Effector CD4-positive, alpha-beta T cell (primary cell): ENCODE measurements at places on chromosomes 6 and 20.

DNA sequence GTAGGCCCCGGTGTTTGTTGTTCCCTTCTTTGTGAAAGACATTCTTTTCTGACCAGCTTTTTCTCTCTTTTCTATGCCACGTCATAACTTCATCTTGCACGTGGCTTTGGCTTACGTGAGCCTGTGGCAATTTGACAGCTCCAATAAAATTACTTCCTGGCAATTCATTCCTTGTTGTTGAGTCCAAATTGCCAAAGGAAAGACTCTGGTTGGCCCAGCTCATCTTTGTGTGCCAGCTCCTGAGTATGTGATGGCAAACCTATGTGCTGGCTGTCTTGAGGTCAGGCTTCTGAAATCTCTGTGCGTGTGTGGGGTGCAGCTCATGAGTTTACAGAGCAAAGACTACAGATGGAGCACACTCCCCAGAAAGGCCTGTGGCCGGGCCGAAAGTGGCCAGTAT lies 272.5 kb upstream of the SGK1 start:
- no peak for DNase-seq

GRCh38 chr20:5118220-5119142 lies 1.3 kb downstream of the PCNA start:
- no peak for DNase-seq

- DNase-seq, result no peak
Measured at GRCh38 chr6:113496166-113496565, 361.0 kb upstream of the MARCKS start.

DNA sequence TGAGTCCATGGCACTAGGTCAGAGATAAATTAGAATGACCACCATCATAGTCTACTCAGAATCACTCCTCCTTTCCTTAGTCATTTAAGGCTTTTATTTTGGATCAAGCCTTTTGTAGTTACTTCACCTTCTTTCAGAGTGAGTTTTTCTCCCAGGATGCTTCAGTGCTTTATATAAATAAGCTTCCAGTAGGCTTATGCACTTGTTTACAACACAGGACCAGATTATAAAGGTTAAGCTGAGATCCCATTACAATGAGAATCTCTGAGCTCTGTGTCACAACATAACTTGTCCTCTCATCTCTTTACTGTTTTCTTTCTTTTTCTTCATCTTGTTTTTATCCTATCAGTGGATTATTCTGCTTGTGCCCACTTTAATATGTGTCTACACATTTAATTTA lies 47.9 kb downstream of the CEP57L1 start:
- DNase-seq, result no peak

DNA sequence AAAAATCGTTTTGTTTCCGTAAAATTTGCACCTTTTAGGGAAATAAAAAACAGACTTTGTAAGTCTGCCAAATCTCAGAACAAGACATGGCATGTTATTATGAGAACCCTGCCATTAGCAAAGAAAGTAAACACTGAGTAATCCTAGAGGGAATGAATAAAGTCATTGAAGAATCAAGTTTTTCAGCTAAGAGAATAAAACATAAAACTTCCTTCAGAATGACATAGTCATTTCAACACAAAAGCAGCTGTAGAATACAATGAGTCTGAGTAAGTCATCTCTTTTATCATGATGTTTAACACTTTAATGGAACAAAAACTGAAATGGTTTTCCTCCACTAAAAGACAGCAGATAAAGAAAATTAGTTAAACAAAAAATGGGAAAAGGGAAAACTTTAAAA lies 10.3 kb upstream of the DST start:
- DNase-seq, result no peak

DNA sequence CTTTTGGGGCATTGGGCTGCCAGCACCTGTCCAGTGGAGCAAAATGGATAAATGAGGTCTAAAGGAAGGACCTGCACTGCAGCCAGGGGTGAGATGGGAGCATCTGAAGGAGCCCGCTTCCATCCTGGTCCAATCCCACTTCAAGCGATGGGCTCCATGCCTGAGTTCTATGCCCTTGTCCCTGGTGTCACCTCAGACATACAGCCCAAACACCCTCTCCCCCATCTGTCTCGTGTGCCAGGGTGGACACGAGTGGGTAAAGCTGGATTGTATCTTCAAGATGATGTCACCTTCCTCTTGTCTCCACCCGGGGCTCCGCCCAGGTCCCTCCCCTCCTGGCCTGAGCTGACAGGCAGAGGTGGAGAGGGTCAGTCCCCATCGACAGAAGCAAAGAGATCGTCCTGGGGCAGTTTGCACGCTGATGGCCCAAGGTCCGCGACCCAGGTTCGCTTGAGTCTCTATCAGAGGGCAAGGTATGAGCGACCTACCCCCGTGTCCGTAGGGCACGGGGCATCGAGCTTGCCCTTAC lies 544 bp downstream of the SMIM29 start:
- peak; percentile 35 for DNase-seq

GRCh38 chr6:64383277-64383676 lies 747.7 kb downstream of the PHF3 start:
- no peak for DNase-seq

- DNase-seq, result no peak
Measured at GRCh38 chr20:38216201-38216600, 44.3 kb downstream of the KIAA1755 start.

GRCh38 chr6:160041608-160042007 lies 72.7 kb downstream of the IGF2R start:
- DNase-seq, result no peak

DNA sequence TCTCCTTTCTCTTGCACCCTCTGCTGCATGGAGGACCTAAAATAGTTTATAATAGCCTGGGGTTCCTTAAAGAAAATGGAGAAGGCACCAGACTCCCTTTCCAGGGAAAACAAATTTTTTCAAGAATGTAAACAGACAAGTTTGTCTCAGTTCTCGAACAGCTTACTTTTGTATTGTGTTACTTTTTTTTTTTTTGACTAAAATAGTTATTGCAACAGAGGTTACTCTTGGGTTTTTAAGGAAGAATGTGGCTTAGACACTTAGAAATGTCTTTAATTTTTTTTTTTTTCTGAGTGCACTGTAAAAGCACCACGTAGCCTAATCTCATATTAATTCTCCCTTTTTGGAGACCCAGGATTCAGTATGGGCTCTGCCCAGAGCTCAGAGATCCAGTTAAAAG lies 148.7 kb upstream of the CARMIL1 start:
- DNase-seq, result no peak

DNA sequence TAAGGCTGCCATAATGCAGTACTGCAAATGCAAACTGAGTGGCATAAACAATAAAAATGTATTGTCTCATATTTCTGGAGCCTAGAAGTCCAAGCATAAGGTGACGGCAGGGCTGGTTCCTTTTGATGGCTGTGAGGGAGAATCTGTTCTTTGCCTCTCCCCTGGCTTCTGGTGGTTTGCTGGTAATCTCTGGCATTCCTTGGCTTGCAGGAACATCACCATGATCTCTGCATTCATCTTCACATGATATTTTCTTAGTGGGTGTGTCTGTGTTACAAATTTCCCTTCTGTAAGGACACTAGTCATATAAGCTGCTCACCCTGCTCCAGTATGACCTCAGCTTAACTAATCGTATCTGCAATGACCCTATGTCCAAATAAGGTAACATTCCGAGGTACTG lies 1104.2 kb upstream of the CITED2 start:
- no peak for DNase-seq

DNA sequence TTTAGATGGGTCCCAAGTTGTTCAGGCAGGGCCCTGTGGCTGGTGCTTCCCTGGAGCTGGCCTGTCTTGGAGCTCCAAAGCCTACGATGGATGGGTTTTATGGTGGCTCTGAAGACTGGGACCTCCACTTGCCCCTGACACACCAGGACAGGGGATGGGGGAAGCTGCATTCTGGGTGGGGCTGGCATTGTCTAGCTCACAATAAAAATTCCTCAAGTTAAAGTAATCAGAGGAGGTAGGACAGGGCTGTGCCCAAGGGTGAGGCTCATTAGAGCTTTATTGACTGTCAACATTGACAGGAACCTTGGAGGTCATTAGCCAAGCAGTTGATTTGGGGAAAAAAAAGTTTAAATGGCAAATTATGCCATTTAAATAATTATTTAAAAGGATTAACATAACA lies 35.7 kb downstream of the TFAP2C start:
- DNase-seq, result no peak

DNA sequence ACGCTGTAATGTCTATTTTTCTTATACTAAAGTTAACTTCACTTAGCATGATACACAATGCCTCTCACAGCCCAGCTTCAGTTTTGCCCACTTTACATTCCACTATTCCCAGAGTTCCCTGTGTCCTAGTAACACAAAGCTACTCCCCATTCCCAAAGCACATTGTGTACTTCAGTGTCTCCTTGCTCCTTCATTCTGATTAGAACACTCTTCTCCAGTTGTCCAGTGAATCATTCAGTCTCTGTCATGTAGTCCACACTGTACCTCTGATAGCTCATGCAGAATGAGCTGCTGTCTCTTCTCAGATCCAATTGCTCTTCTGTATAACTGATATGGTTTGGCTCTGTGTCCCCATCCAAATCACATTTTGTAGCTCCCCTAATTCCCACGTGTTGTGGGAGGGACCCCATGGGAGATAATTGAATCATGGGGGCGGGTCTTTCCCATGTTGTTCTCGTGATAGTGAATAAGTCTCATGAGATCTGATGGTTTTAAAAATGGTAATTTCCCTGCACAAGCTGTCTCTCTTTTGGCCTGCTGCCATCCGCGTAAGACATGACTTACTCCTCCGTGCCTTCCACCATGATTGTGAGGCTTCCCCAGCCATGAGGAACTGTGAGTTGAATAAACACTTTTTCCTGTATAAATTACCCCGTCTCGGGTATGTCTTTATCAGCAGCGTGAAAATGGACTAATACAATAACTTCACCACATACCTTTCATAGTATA lies 2.1 kb upstream of the TMX4 start:
- no peak for DNase-seq

- DNase-seq, result no peak
Measured at GRCh38 chr6:18260448-18261106, 3.8 kb downstream of the DEK start.

DNA sequence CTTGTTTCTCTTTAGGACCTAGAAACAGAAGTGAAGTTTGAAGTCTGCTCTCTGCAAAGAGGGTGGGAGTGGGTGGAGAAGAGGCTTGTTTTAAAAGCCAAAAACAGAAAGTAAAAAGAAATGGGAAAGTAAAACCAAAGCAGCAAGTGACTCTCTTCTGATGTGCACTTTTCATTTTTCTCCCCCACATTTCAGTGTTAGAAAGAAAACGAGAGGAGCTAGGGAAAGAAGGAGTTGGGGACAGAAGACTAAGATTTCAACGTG lies 1.3 kb downstream of the C6orf141 start:
- no peak for DNase-seq

DNA sequence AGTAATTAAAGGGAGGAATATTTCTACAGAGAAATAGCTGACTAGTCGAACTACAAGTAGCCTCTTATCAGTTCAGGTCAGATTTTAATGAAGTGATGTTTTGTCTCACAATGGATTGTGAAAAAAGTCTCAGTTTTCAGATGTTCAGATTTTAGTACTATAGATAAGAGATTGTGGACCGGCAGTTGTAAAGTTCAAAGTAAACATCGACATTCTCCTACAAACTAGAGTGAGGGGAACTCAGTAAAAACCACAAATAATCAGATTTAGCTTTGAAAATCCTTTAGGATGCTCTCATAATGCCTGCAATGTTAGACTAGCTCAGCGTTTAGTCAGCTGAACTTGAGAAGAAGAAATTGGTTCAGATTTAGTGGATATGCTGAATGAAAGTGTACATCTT lies 39.9 kb downstream of the RCAN2 start:
- no peak for DNase-seq

DNA sequence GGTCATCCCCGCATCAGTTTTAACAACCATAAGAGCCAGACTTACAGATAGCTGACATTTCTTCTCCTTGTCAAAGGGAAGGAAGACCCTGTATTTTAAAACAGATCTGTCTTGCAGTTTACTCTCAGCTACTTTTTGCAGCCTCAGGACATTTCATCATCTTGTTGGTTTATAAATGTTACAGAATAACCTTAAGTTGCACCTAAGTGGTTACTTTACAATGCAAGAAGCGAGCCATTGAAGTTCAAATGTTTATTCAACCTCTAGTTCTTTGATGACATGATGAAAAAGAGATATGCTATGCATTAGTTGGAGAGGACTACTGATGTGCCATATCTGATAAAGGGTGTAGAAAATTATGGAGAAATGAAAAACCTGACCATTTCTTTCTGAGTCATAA lies 187.9 kb upstream of the COL21A1 start:
- DNase-seq, result no peak

GRCh38 chr6:44297063-44298038 lies 15.8 kb downstream of the AARS2 start:
- DNase-seq, result peak; percentile 27

DNA sequence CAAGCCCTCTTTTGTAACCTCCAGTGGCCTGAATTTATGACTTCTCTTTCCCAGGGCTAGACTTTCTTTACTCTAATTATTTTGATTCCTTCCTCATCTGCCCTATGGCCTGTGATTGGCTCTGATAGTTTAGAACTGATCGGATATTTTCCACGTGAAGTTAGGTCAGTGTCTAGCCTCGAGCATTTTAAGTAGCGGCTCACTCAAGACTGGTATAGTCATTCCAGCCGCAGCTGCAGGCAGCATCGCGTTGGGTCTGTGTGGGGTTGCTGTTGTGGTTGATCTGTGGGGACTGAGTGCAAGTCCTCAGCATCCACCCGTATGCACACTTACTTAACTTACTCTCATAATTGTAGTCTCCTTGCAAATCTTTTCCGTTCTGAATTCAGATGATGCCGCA lies 105.7 kb downstream of the SMOC2 start:
- no peak for DNase-seq

GRCh38 chr6:39861663-39862062 lies 69.5 kb downstream of the DAAM2 start:
- no peak for DNase-seq

DNA sequence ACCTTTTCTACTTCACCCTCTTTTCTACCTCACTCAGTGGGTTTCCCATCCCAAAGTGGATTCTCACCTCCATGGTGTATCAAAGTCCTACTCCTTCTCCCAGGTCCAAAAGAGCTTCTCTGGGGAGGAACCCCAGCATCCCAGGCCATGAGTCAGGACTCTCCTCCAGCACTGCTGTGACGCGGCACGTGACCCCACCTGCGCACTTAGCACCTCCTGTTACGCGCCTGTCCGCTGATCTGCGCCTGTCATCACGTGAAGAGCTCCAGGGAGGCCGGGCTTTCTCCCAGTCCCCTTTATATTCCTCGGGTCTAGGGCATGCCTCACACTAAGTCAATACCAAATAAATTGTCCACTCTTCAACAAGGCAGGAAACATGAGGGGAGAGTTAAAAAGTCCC lies 226.9 kb upstream of the QKI start:
- no peak for DNase-seq

DNA sequence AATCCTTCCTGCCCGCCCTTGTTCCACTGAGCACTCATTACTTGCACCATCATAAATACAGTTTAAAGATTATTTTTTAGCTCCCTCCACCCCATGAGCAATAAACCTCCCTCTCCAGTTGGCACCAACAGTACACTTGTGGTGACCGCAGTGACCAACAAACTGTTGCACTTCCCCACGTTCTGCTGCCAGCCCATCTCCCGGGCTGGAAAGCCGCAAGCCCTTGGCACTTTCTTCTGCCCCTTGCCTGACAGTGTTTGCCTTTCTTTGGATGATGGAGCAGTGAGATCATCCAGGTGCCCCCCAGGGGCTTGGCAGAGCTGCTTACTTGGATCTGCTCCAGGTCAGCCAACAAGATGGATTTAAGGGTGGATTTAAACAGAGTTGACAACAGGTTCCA lies 21.6 kb downstream of the KCNB1 start:
- DNase-seq, result no peak

GRCh38 chr6:80938131-80938530 lies 814.4 kb downstream of the TENT5A start:
- DNase-seq, result no peak

- no peak for DNase-seq
Measured at GRCh38 chr6:5398530-5398929, 137.2 kb downstream of the FARS2 start.
